NCI-H1105 (cell line): ENCODE measurements at places on chromosomes 16 and 17.

DNA sequence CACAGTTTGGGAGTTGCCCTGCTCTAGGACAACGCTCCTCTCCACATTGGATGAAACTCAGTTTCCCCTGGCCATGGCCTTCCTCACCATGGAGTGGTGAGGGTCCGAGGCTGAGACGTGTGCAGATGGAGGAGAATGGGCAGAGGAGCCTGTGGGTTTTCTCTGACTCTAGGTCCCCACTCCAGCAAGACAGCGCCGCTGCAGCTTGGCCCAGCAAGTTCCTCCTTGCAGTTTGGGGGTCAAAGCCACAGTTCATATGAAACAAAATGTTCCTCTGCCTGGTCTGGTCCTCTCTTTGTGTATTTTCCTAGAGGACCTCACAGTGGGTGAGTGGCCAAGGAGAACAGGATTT lies 2.3 kb downstream of the C16orf54 start:
- DNase-seq: no peak

DNA sequence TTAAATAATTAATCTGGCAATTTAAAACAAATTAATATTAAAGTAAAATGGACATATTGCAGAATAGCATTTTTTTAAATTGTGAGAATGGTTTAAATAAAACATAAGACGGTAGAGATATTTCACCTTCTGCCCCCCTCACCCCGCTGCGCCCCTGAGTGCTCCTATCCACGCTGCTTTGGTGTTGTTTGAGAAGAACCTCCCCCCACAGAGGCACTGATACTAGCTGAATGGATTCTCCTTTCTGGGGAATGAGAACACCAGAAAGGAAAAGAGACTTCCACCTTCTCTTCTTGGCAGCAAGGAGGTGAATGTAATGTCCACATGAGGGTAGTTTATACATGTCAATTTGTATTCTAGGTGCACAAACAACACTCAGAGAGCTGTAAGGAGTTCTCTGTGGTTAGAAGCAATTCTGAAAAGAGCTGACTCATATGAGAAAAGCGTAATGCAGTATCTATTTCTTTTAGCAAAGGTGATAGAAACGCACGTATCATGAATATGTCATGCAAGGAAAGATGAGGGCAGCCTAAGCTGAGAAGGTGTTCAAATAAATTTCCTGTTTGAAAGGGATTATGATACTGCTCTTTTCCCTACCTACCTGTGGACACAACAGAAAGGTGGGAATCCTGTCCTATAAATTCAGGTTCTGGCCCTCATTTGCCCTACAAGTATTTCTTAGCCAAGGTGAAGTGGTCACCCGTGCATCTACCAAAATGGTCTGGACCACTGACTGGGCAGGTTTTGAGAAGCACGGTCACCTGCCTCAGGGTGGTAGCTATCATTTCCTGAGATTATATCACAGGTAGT lies 126.9 kb downstream of the PARN start:
- no peak for DNase-seq

- no peak for DNase-seq
Observed at GRCh38 chr17:58593123-58593522, 78.7 kb upstream of the MTMR4 start.

GRCh38 chr17:4903051-4903818 lies at the start of gene CHRNE:
Gene CHRNE, minus strand, starts transcription at chr17:4903098. Its CDS starts 35 bp downstream, at chr17:4903063.
- DNase-seq: peak; percentile 89

- no peak for DNase-seq
Observed at GRCh38 chr16:11857161-11857560, 5.8 kb upstream of the RSL1D1 start.

GRCh38 chr16:75929046-75929445 lies 202.8 kb upstream of the CPHXL start:
- no peak for DNase-seq

- DNase-seq: no peak
Observed at GRCh38 chr16:53775106-53775820, 71.3 kb downstream of the FTO start.

GRCh38 chr17:73091770-73092522 lies 542 bp downstream of the SLC39A11 start:
- DNase-seq: no peak

DNA sequence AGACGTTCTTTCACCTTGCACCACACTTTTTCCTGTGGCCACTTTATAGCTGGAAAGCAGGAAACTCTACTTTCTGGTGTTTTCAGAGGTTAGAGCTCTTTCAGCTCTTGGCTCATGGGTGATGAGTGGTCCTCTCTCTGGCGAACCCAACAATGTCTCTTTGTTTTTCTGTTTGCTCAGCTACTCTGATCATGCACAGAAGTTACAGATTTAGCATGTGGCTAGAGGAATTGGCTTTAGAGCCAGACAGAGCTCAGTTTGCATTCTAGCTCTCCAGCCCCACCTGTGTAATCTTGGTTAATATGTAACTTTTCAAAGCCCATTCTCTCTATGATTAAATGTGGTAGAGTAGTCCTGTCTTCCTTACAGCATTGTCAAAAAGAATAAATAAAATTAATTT lies 225.2 kb downstream of the HAPSTR1 start:
- DNase-seq: no peak

DNA sequence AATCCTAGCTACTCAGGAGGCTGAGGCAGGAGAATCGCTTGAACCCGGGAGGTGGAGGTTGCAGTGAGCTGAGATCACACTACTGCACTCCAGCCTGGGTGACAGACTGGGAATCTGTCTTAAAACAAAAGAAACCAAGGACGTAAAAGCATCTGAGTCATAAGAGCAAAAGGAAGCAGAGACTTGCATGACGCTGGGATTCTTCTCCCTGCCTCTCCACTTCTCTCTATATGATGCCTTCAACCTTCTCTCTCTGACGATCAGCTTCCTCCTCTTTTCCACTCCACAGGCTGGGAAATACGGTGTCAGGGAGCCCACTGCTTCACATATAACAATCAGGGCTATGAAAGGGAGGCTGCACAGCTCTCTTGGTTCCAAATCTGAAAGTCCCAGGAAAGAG lies 43.2 kb upstream of the CCL1 start:
- DNase-seq: no peak

- peak; percentile 41 for DNase-seq
Observed at GRCh38 chr17:40191237-40192208, 14.3 kb downstream of the RAPGEFL1 start.

DNA sequence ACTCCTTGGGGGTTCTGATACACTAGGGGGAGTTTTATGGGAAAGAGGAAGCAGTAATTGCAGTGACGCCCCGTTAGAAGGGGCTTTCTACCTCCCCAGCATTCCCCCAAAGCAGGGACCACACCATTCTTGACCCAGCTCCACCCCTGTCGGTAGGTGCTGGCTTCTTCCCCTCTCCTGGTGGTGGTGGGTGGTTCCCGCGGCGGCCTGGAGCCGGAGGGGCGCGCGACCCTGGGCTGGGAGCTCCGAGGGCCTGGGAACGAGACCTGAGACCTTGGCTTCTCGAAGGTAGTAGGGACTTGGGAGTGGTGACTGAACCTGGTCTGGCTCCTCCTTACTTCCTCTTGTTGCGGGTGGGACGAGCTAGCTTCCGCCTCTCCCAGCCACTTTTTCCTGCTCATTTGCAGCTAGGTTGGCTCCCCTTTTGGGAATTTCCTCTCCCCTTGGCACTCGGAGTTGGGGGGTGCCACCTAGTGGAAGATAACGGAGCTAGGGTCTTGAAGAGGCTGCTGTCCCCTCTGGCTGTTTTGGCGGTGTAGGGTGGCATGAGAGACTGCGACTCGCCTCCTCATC lies 438 bp downstream of the GRN start:
- peak; percentile 68 for DNase-seq

DNA sequence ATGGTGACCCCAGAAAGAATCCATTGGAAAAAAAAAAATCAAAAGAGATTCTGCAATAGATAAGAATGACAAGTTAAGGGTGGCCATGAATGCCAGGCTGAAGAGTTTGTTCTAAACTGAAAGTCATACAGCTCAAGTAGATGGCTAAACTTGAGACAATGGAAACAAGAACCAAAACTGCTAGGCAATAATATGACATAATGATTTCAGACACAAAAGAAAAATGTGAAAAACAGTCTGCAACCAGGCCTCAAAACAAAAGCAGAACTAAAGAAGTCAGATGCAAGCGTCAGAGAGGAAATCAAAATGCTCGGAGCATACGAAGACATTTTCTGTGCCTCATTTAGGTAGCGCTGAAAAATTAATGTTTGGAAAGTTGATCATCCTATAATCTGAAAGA lies 54.4 kb upstream of the YPEL2 start:
- no peak for DNase-seq

DNA sequence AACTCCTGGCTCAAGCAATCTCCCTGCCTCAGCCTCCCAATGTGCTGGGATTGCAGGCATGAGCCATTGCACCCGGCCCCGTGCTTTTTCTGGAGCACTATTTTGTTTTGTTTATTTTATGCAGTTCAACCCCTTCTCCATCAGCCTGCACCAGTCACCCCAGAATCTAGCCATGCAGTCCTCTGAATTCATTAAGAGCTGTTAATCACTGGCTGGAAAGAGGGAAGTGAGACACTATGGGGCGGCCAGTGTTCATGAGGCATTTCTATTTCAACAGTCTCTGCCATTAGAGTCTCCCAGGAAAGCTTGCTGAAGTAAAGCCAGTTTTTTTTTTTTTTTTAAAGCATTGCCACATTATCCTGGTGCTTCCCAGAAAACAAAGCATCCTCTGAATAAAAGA lies 1.7 kb downstream of the VWA3A start:
- no peak for DNase-seq

DNA sequence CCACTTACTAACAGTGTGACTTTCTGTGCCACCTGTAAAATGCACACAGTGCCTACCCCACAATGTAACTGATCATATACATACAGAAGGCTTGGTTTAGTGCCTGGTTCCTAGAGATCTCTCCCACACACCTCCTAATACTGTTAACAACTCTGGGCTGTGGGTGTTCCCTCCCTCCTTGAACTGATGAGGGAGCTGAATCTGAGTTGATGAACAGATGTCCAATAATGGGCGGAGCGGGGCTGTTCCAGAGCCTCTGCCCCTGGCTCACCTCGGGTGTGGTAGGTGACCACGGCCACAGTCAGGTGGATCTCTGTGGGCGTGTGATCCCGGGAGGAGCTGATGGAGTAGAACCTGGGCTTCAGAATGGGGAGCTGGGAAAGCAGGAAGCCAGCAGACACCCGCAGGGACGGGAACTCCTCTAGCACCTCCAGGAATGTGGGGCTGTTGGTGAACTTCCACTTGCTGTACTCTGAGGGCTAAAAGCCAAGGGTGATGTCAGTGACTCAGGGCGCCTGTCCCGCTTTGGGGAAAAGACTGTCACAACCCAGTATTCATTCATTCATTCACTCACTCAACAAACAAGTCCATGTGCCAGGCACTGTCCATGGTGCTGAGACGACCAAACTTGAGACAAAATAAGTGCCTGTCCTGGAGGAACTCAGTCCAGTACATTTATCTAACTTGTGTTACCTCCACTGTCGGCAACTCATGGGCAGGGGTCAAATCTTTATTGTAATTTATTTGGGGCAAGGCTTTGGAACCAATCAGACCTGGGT lies 37.6 kb downstream of the NOS2 start:
- DNase-seq: no peak

GRCh38 chr17:29848737-29849136 lies 81.3 kb downstream of the SSH2 start:
- DNase-seq: no peak

- peak; percentile 8 for DNase-seq
Observed at GRCh38 chr16:30637944-30638343, 12.8 kb upstream of the PRR14 start.

DNA sequence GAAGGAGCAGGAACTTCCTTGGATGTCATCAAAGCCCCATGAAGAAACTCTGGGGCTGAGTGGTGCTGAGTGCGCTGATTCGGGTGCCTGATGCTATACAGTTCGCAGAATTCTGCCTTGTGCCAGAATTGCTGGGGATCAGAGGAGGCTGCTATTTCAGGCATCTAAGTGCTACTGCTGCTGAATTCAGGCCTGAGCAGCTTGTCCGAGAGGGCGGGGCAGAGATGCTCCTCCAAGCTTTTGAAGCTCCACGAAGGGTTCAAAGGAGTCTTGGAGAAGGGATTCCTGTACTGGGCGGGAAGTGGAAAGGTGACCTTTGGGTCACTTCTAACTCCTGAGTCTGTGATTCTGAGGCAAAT lies 227.8 kb downstream of the CCDC182 start:
- DNase-seq: no peak

DNA sequence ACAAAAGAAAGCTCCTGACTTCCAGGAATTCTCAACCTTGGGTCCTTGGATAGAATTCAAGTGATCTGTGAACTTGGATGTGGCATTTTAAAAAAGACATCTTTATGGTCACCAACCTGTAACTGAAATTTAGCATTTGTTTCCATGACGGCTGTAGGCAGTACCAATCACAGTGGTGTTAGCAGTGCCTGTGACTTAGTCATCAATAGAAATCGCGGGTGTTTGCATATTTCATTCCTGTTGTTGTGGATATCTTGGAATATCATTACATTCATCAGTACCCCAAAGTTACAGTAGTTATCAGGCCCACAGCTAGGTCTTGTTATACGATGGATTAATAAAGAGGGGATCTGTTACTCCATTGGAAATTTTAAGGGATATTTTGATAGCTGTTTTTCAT lies 81.6 kb downstream of the CMIP start:
- no peak for DNase-seq

- DNase-seq: no peak
Observed at GRCh38 chr17:51580869-51581268, 320.5 kb downstream of the UTP18 start.

GRCh38 chr17:81940538-81941483 lies 3.7 kb upstream of the PYCR1 start:
- DNase-seq: no peak

DNA sequence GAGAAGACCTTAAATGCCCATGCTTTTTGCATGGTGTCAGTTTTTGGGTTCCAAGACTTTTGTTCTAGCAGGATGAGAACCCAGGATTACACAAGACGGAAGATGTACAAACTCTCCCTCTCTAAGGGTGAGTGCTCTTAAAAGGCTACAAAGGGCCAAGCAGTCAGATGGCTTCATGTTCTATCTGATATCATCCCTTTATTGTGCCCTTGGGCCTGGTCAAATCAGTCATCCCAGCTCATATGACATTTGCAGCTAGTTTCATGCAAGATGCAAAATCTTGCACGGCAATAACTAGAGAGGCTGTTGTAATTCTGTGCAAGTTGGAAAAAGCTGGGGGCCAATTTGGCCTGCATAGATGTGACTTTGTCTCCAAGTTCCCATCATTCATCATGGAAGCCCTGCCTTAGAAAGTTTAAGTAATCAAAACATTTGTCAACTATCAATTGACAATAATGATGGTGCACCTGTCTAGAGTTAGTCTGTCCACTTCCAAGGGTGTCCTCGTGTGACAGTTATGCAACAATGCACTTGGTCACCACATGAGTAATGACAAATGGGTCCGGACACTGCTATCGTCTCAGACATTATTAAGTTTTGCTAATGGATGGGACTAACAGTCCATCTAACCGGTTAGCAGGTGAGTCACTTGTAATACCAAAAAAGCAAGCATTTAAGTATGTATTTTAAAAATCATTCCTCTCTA lies 58.6 kb upstream of the ZFHX3 start:
- no peak for DNase-seq
